T-cell (primary cell): ENCODE measurements at places on chromosomes 12 and 14.

GRCh38 chr12:11891346-11891745 is 179.4 kb upstream of the BCL2L14 start:
- no peak for DNase-seq

DNA sequence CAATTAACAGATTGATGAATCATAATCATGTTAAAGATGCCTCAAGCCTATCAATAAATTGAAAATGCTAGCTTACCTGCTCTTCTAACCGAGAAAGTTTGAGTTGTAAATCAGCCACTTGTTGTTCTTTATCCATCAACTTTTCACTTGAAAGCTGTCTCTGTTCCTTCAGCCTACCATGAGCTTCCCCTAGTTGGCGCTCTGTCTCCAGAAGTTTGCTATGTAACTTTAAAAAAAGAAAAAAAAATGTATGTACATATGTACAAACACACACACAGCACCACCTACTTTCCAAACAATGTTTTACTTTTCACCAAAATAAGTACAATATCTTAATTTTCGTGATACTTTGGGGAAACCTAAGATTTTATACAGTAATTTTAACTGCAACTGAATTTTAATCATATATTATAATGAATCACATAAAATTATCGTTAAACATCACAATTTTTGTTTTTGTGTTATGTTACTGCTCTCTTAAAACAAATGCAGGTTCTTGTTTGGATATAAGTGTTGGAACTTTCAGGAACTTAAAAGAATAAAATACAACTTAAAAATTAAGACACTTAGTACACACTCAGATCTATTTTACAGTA is 101.2 kb downstream of the EEA1 start:
- DNase-seq, result peak; percentile 62

GRCh38 chr12:92297932-92298696 is 152.5 kb upstream of the BTG1 start:
- DNase-seq, result no peak

DNA sequence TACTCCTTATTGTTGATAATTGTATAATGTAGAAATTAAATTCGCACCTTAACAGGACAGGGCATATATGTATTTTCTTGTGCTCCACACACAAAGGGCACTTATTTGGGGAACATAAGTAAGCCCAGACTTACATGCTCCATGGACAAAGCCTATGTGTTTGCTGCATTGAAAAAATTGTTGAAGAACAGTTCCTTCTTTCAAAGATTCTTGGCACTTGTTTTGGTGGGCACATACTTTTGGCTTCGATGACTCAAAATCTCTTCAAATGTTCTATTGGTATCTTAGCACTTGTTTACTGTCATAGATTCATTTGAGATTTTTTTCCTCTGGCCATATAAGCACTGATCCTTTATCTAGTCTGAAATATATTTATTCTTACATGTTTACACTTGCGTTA is 1.4 kb upstream of the MAP4K5 start:
- no peak for DNase-seq

- DNase-seq, result no peak
These were observed 1.3 kb downstream of the POMT2 start for GRCh38 chr14:77319422-77319821.
